ENCODE measurements at places on chromosomes 5 and 9.

- DNase-seq, result no peak
Measured at GRCh38 chr5:95327211-95327610, 42.3 kb upstream of the MCTP1 start.

DNA sequence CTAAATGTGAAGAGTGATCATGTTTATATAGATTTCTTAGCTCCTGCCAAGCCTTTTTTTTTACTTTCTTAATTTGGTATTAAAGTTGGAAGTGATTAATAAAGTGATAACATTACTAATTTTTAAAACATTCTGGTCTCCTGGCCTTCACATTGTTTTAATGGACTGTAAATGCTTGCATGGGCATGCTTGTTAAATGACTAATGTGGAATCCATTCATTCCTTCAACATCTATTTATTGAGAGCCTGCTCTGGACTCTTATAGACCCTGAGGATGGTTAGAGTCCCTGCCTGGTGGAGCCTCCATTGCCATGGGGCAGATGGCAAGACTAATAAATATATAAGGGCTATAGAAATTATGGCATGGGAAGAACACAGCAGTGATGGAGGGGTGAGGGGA is 103.5 kb downstream of the NTRK2 start:
- no peak for DNase-seq

DNA sequence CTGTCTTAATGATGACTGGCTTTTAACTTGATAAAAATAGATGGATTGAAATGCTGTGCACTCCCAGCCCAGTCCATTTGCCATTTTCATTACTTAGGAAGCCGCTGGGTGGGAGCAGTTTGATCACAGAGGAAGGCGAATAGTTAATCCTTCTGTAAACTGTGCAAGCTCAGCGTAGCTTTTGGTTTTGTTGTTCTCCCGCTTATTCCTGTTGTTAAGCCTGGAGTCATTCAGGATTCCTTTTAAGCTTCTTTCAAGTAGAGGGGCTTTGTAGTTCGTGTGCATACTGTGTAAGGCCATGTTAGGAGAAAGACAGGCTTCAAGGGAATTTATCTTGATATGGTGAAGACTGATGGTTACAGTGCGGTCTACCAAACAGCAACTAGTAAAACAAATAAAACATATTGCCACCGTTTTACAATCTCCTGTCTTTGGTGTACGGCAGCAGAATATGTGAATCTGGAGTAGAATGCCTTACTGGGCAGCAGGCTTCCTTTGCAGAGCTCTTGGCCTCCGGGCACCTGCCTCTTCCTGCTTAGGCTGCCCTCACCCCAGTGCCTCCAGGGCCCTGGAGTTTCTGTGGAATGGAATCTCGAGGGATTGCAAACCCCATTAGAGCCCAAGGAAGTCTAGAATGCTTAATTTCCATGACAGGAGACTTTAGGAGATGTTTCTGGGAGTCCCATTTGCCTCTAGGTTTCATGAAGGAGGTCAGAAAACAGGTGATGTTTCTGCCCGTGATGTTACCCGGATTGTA is 141.4 kb downstream of the TRIO start:
- no peak for DNase-seq

- DNase-seq, result no peak
Measured at GRCh38 chr5:173751266-173751600, 134.8 kb upstream of the BOD1 start.

DNA sequence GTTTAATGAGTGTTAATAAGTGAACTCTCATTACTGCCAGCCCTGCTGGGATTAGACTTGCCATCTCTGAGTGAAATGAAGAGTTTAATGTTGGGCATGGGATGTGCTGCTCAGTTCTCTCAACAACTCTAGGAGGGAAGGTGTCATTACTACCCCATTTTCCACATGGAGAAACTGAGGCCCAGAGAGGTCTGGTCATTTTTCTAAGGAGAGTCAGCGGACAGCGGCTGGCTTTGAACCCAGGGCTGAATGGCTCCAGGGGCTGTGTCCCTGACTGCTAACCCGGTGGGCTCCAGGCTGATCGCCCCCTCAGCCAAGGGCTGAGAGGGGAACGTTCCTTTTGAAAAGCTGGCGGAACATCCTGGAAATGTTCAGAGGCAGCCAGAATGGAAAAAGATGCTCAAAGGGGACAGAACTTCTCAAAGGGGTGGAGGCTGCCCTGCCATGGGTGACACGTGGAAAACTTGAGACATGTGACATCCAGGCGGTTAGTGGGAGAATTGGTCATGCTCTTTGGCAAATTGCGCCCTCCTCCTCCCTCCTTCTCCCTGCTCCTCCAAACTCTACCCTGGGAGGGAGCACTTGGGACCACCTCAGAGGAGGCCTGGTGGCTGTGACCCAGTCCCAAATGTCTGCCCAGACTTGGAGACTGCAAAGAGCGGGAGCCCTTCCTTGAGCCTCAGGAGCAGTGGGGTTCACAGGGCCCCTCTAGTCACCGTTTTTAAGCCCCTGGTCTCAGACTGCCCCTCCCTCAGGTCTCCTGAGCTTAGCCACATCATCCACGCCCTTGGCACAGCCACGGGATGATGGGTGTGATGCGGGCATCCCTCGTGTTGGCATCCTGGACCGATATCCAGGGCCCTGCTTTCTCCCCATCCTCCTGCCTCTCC is 28.7 kb downstream of the DNM1 start:
- DNase-seq, result no peak

- no peak for DNase-seq
Measured at GRCh38 chr9:124101215-124101968, 89.8 kb downstream of the LHX2 start.

- no peak for DNase-seq
Measured at GRCh38 chr5:150245111-150245789, 44.3 kb downstream of the CAMK2A start.

DNA sequence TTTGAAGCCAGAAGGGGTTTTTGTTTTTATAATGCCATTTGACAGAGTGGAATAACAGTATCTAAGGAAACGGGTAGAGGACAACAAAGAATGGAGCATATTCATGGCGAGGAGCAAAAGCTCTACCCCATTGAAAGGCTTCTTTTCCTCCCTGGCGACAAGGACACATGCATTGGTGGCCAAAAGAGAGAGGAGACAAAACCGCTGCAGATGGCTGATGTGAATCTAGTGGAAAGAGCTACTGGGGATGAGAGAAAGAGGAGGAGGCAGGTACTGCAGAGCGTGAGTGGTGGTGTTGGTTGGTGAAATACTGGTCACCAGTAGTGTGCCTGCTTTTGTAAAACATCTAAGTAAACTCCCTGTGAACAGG is 491 bp downstream of the APC start:
- DNase-seq, result no peak

GRCh38 chr5:55308254-55308836 is 556 bp downstream of the MTREX start:
- DNase-seq, result no peak

- no peak for DNase-seq
Measured at GRCh38 chr5:90940227-90940995, 381.8 kb downstream of the ADGRV1 start.

DNA sequence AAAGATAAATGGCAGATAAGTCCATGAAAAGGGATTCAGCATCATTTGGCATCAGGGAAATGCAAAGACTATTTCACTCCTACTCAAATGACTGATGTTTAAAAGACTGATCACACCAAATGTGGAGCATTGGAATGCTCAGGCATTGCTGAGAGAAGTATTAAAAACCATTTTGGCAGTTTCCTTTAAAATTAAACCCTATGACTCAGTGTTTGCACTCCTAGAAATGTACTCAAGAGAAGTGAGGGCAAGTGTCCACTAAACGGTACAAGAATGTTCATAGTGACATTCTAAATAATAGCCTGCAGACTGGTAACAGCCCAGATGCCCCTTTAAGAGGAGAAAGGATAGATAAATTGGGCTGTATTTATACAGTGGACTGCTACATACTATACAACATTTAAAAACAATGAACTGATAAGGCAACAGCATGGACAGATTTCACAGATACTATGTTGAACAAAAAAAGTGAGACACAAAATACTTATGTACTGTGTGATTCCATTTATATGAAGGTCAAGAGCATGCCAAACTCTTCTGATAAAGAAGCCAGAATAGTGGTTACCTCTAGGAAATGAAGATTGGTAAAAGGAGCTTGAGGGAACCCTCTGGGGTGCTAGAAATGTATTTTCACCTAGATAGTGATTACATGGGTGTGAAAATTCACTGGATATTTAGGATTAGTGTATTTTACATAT is 24.6 kb downstream of the APC start:
- DNase-seq, result no peak

- DNase-seq, result no peak
Measured at GRCh38 chr5:137072361-137073115, 426.6 kb downstream of the SPOCK1 start.

DNA sequence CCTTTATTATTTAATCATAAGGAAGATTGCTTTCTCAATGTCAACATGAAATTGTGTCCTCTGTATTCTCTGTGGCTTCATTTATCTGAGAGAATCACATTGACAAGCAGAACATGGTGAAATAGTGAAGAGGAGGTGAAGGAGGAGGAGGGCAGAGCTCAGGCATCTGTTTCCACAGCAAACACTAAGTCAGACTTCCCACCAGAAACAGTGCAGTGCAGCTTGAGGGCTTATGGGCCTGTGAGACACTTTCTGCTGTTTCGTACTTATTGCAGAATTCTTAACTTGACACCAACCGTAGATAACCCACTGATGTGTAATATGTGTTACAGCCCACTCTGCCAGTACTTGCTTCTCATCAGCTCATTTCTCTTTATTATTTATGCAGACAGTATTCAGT is 386.3 kb downstream of the DIRAS2 start:
- DNase-seq, result no peak

DNA sequence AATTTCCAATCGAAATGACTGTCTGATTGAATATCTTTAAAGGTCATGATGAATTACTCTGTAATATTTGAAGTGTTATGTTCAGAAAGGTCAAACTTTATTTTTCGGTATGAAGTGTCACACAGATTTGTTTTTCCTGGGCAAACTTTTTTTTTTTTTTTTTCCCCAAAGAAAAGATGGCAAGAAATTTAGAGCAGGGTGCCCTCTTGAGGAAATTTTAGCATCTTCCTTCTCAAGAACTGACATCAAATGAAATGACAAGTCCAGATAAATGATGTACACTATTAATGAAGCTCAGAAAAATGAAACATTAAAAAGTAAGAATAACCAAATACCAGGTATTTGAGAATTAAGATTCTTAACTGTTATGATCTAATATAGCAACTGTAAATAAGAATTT is 123.6 kb downstream of the INVS start:
- DNase-seq, result no peak

DNA sequence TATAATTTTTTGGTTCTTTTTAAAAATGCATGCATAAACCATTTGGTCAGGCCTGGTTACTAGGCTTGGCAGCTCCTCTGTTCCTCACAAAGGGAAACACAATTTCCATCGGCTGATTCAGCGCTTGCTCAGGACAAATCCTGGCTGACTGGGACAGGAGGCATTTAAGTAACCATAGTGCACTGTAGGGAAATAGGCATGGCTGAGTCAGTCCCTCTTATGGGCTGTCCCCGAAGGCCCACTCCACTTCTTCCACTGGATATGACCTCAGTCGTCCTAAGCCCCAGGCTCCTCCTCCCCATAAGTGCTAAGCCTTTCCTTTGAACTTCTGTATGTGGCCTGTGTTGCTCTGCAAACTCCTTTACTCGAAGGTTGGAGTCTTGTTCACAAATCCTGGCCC is 71.2 kb upstream of the GLIS3 start:
- no peak for DNase-seq

DNA sequence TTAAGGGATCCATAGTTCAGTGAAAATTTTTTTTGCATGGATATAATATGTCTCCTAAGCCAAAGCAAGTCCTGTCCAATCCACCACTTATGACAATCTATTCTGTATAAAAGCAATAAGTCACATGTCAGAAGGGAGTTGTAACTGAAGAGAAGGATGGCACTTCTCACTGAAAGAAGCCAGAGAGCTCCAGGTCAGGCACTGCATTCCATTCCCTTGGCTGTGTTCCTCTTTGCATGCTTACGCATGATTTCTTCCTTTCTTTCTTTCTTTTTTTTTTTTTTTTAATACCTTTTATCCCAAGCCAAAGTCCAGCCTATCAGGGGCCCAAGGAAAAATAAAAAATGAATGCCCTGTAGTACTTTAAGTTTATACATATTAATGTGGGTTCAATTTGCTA is 39.8 kb downstream of the MAMDC2 start:
- no peak for DNase-seq

DNA sequence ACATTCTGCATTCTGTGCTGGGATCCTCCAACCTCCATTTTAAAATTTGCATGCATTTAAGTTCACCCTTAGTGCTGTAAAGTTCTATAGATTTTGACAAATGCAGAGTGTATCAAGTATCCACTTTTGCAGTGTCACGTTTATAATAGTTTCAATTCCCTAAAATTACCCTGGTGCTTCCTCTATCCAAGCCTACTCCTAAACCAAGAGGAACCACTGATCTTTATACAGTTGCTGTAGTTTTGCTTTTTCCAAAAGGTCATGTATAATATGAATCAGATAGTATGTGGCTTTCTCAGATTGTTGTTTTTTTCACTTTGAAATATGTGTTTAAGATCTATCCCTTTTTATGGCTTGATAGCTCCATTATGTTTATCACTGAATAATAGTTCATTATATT is 468.4 kb upstream of the CDH6 start:
- no peak for DNase-seq

GRCh38 chr9:35669331-35670145 is 4.2 kb upstream of the CA9 start:
- DNase-seq, result no peak

DNA sequence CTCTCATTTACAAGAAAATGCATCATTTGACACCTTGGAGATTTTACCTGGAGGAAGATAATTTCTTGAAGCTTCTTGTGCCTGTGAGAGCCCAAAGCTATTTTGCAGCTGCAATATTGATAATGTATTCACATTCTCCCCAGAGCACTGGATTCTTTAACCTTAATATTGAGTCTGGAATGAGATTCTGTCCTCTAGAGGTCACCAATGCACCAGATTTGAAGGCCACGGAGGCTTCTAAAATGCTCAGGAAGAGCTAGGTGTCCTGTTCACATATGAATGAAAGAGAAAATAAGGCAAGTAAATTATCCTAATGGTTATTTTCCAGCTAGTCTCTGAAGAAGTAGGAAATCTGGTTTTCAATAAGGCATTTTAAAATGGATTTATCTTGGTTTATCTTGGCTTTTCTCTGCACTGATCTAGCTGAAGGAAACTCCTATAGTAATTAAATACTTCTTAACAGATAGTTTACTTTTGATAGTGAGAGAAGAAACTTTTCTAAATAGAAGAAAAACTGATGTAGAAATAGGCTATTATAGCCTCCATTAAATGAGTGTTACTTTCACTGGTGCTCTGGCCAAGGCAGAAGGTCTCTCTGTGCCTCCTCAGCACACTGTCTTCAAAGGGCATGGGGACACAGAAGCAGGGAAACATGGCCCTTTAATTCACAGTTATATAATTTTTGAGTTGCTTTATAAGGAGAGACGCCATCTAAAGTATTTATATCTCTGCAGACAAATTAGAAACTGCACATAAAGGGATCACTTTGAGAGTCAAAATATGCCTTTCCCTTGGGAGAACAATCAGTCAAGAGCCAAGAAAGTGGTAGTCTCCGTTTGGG is 297.0 kb upstream of the ACTBL2 start:
- DNase-seq, result no peak
